A549 treated with Hydrocortisone at 1 μM for 4 hours (cell line): ENCODE measurements at places on chromosomes 7 and 10. TPM values are rescaled to one million over a fixed set of nuclear protein-coding genes. Genes with fewer than 3 reads are reported as not detected.

Gene ADK
- total RNA-seq: 31.6 to 36.1 TPM (median 33.1 TPM) in 5 replicates

Gene ZNF316
- 12.2 to 15.5 TPM (median 13.7 TPM) in 5 replicates for total RNA-seq

Gene SFTPA2
- total RNA-seq: not detected in 5 replicates

Gene HOXA1
- total RNA-seq: 2.4 to 3.6 TPM (median 3.3 TPM) in 5 replicates

Gene FBXO24
- total RNA-seq: 0.07 to 0.35 TPM (median 0.28 TPM) in 5 replicates
